Aorta (tissue), 5 donors: ENCODE measurements at places on chromosomes 4 and X.

- no peak for DNase-seq
These were observed 19.9 kb upstream of the STIM2 start for GRCh38 chr4:26840786-26841185.

DNA sequence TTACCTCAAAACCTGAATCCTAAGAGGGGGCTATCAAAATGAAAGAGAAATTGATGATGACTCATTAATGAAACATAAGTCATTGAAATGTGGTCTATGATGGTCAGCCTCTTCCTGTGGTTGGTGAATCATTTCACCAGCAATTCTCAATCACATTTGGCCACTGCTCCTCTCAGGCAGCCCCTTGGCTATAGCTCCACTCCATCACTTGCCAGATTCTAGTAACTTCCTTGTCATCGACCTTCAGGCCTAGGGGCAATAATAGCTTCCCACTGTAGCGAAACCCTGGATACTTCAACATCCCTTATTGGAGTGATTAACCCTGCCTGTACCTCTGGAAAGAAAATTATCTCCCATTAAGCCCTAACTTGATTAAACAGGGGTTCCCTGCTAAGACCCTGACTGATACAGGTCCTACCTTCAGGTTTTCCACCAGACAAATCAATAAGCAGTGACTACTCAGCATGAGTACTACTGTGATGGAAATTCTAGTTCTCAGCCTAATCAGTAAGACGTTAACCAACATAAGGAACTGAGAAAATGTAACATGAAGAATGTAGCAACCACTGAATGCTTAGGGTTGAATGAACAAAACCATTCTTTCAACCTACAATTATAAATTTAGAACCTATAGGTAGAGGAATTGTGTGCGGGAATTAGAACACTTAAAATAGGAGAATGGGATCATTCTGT lies 30.4 kb downstream of the ADH7 start:
- DNase-seq, result peak; percentile 62

DNA sequence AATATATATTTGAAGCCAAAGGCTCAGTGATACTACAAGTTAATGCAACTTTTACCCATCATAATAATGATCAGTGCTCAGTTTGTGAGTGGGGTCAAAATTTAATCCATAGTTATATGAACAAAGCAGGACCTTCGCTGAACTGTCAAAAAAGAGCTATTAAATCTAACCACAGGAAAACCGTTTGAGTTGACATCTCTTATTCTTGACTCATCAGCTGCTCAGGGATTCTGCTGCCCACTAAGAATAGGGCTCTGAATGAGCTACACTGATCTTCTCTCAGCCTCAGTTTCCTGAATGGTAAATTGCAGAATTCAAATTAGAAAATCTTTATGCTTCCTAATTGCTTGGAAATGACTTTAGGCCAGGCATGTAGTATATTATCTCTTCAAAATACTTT lies 44.9 kb upstream of the NAP1L5 start:
- no peak for DNase-seq

- no peak for DNase-seq
These were observed 92.2 kb downstream of the GEMIN8 start for GRCh38 chrX:13937370-13938050.

DNA sequence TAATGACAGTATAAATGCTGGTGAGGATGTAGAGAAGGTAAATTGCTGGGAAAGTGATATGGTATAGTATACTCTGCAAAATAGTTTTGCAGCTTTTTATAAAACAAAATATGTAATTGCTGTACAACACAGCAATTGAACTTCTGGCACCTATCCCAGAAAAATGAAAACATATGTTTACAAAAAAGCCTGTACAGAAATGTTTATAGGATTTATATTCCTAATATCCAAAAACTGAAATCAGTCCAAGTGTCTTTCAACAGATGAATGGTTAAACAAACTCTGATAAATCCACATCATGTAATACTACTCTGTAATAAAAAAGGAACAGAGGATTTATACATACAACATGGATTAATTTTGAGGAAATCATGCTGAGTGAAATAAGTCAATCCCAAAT lies 198.4 kb upstream of the ACTRT1 start:
- DNase-seq, result no peak

DNA sequence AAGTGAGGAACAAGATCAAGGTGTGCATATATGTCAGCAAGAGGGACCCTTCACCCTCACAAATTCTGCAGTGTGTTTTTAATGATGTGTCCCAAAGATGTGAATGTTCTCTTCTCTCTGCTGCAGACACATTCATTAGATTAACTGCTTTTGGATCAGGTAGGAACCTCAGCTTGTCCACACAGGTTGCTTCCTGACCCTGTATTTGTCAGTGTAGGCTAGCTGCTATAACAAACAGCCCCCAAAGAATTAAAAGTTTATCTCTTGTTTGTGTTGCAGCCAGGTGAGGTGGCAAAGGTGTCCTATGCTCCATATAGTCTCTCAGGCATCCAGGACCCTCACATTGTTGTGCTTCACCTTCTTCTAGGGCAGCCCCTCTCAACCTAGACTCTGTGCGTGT lies 17.8 kb downstream of the XG start:
- DNase-seq, result no peak

- DNase-seq, result no peak
These were observed 38.2 kb downstream of the C4orf50 start for GRCh38 chr4:5979981-5980380.

- no peak for DNase-seq
These were observed 9.0 kb upstream of the INTU start for GRCh38 chr4:127623797-127624083.

DNA sequence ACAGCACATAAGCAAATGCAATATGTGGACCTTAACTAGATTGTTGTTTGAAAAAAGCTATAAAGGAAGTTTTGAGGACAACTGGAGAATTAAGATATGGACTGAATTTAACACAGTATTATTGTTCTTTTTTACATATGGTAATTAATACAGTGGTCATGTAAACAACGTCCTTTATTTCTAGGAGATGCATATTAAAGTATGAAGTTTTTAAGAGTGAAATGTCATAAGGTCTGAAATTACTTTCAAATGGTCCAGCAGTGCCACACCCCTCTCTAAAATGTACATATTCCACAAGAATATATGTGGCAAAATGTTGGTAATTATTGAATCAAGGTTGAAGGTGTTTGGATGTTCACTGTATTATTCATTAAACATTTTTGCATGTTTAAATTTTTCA lies 40.9 kb downstream of the WDFY3 start:
- no peak for DNase-seq

GRCh38 chr4:114282937-114283336 lies 303.5 kb upstream of the ARSJ start:
- DNase-seq, result no peak

GRCh38 chrX:132909643-132910042 lies 48.8 kb downstream of the HS6ST2 start:
- no peak for DNase-seq

GRCh38 chr4:183165376-183165775 lies 66.3 kb downstream of the WWC2 start:
- no peak for DNase-seq

DNA sequence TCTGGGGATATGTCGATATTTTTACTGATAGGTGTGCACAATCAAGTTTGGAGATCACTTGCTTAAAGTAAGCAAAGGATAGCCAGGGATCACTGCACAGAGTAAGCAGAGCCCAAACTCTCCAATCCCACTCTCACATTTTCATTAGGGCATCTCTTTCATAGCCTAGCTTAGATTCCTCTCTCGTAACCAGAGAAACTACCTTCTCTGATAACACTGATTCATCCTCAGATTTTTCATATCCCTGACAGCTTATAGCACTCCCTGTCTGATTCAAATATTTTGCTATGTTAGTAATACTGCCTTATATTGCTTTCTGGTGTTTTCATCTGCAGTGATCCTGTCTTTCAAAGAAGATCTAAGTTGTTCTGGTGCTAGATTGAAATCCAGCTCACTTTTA lies 123.7 kb downstream of the CBLL2 start:
- DNase-seq, result no peak

DNA sequence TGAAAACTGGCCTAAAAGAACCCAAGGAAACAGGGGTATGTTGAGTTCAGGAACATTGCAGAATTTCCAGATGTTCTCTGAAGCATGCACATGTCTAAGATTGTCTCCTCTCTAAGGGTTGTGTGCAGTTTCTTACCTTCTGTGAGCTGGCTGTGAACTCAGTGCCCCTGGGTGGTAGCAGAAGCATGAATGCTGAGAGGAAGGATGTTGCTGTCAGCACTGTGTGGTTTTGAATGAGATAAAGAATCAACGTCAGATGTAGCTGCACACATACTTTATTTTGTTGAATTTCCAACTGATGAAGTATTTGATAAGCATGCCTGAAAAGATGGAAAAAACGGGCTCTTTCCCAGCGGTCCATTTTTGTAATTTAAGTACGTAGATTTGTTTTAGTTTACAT lies 23.8 kb upstream of the CD38 start:
- no peak for DNase-seq

GRCh38 chr4:11700751-11701226 lies 272.1 kb upstream of the HS3ST1 start:
- DNase-seq, result no peak

DNA sequence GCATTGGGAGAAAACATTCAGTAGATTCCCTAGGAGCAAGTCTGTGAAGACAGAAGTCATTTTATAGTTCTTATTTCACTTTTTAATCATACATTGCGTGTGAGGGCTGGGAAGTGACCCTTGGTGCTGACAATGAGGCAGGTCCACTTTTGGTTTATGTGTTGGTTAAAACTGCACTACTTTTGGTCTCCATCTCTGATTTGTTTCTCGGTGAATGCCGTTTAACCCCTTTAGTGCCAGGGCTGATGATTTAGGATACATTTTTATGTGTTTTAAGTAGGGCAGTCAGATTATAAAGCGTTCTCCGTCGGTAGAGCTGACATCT lies 110.4 kb downstream of the AFF1 start:
- no peak for DNase-seq

DNA sequence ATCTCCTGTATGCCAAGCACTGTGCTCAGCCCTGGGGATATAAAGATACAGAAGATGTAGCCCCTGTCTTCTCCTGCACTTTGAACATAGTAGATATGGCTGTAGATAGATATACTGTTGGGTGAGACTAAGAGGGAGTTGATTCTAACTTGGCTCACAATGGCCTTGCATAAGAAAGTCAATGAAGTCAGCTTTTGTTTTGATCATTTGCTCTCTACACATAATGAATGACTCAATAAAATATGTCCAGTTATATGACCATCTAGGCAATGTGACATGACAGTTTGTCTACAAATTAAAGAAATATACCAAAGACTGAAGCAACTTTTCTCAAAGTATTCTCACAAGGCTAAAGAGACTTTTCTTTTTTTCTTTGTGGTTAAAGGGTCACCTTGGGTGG lies 147.6 kb upstream of the DIPK2B start:
- DNase-seq, result no peak

DNA sequence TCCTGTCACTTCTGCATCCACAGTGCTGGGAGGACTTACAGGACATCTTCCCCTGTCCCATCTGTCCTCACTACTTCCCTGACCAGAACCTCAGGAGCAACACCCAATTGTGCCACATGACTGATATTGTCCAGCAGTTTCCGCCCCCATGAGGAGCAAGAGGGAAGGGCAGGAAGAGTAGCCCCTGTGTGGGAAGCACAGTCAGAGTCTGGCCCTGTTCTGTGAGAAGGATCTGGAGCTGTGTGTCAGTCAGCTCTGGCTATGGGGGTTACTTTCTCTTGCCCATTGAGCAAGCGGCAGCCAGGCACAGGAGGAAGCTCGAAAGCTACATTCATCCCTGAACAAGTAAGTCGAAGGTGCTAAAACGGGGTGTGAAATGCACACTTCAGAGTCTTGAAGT lies 14.8 kb upstream of the TRIM60 start:
- DNase-seq, result no peak

- DNase-seq, result no peak
These were observed 147.4 kb downstream of the SMIM20 start for GRCh38 chr4:26061248-26061986.

DNA sequence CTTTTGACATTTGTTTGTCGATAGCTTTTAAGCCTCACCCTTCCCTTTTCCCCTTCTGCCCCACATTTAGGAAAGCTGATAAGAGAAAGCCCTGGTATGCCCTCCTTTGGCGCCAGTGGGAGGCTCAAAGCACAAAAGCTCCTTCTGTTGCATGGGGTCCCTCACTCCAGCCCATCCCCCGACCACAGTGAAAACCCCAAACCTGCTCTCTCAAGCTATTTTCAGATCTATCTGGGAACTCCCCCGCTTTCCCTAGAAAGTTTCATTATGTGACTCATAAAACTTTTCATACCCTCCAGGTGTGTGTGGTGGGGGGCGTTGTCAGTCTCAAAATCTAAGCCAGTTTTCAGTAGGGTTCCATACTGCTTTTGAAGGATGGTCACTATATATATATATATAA lies 259.0 kb upstream of the PCDH7 start:
- no peak for DNase-seq

- peak; percentile 83 for DNase-seq
These were observed 501 bp downstream of the ZNF518B start for GRCh38 chr4:10456595-10457254.

DNA sequence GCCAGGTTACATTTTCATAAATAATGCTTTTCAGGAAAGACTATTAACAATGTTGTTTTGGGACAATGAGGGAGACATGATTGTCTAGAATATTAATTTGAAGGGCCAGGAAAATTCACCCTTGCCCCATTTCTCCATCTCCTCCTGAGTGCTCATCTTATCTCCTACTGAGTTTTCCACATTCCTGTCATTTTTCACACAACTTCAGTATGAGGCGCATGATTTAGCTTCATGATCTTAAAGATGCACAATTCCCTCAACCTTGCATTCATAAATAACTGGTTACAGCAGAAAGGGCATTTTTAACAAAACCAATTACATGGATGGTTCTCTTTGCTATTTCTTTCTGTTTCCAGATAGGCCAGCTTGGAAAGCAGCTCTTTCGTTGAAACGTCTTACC lies 1699.2 kb upstream of the IGFBP7 start:
- no peak for DNase-seq

DNA sequence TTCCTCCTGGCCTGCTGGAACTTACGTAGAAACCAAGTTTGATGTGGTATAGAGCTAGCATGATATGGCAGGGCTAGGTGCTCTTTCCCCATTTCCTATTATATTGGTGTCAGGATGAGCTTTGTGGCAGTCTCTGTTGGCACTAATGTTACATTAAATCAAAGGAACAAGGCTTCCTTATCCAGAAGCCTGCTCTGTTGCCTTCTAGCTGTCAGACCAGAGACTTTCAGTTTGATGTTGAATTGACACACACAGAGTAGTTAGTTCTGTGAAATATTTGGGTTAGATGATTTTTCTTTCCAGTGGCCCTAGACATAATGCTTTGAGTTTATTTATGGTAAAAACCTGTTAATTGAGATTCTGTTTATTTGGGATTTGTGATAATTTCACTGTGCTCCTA lies 10.0 kb downstream of the CNKSR2 start:
- DNase-seq, result no peak

- no peak for DNase-seq
These were observed 13.4 kb downstream of the CFAP97 start for GRCh38 chr4:185190306-185190856.

- DNase-seq, result no peak
These were observed 408.4 kb upstream of the EMCN start for GRCh38 chr4:100926039-100926717.
